ENCODE measurements at places on chromosomes 1 and 21.

- DNase-seq, result no peak
Measured at GRCh38 chr1:207429963-207430362, 24.2 kb upstream of the CR2 start.

- no peak for DNase-seq
Measured at GRCh38 chr1:114610546-114611245, 29.3 kb upstream of the BCAS2 start.

GRCh38 chr1:20883766-20884165, 96.7 kb upstream of the HP1BP3 start:
- DNase-seq, result no peak

GRCh38 chr1:214314178-214314843, 33.4 kb downstream of the SMYD2 start:
- no peak for DNase-seq

DNA sequence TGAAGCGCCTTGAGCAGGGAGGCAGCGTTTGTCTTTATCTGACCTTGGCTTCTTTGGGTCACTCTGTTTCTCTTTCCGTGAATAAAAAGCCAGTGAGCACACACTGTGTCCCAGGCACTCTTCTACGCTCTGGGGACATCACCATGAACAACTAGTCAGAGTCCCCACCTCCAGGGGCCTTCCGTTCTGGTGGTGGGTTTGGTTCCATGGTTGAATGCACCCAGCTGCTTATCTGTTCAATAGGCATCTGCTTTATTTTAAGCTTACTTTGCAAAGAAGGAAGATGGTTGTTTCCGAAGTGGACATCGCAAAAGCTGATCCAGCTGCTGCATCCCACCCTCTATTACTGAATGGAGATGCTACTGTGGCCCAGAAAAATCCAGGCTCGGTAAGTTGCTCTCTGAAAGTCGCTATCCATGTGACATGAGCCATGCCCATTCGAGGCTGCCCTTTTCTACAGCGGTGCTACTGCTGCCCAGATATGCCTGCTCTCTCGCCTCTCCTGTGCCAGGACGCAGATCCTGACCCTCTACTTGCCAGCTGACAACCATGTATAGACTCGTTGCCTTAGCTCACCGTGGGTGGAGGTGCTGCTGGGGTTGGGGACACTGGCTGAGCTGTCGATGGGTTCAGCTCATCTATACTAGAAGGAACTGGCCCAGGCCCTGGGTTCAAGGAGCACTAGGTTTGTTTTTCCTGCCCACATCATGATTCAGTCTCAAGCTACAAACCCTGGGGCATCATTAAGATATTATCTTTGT, 5.9 kb downstream of the MX1 start:
- no peak for DNase-seq

DNA sequence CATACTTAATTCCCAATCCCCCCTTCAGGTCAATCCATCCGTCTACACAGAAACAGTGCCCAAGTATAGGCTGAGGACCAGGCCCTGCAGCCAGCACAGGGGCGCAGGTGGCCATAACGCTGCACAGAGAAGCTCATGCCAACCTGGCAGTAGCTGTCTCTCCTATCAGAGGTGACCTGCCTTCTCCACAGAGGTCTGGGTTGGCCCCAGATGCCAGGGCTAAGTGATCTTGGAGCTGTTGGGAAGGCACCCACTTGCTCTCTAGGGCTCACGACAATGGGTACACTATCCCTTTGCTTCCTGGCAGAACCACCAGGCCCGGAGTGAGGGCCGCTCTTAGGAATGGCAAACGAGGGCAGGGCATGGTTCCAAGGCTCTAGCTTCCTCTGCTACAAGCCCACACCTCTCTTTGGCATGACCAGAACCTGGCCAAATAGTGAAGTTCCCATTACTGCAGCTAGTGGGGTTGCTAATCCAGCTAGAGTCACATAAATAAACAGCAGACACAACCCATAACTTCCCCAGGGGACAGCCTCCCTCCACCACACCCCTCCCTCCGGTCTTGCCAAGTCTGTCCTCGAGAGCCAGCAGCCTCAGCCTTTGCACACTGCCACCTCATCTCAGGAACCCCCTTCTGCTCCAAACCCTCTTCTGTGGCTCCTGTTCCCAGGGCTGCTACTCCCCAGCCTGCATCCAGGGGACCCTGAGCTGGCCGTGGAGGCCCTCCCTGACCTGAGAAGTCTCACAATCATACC, 113.0 kb downstream of the GLIS1 start:
- DNase-seq, result peak; percentile 26

GRCh38 chr21:31012133-31013089, 25.9 kb downstream of the KRTAP19-8 start:
- no peak for DNase-seq

DNA sequence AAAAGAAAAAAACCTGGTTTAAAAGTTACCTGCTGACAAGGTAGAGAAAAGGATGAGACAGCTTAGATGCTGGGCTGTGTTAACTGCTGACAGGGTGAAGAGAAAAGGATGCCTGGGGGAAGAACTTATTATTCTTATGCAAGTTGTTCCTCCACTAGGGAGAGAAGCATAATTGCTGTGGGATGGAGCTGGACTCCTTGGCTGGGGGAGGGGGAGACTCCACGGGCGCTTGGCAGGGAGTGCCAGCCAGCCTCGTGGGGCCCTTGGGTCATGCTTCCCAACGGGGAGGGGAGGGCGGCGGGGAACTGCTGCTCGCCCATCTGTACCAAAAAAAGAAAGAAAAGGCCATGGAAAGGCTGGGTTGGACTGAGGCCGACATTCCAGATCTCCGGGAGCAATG, 47.2 kb downstream of the SYCP1 start:
- no peak for DNase-seq

GRCh38 chr1:93395195-93395594, 49.5 kb downstream of the DR1 start:
- no peak for DNase-seq

DNA sequence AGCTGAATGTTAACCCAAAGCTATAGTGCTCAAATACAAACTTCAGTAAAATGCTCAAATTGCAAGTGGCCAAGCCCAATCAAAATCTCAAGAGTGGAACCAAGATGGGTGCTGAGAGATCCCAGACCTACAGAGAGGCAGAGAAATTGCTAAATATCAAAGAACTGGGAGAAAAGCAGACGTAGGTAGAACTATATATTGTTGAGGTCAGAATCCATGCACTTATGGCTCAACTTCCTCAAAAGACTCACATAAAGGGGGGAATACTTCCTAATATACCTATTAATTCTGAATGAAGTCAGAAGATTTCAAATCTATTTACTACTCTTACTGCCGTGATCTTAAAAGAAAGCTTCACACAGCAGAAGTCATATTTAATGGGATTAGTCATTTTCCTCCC, 65.2 kb downstream of the PUM1 start:
- DNase-seq, result no peak

DNA sequence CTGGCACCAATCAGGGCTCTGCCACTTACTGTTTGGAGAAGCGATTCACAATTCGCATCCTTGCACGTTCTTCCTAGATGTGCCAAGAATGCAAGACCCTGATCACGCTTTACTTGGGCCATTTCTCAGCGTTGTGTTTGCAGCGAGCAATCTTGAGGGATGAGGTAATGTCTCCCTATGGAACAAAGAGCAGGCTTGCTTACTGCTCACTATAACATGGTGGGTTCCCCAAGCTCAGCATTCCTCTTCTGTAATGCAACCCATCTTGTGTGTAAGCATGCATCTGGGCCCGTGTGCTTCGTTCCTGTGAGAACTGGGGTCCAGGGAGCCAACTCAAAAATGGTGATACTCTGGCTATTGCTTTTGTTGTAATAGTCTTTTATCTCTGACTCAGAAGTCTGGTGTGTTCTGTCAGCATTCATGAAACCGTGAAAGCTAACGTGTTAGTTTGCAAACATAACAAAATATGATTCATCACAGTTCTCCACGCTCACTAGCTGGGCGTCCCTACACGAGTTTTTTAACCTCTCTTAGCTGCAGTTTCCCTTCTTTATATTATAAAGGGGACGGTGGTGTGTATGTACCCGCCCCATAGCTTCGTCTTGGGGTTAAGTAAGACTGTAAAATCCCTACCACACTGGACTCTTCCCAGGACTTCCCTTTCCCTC, 33.3 kb downstream of the DNTTIP2 start:
- DNase-seq, result no peak

DNA sequence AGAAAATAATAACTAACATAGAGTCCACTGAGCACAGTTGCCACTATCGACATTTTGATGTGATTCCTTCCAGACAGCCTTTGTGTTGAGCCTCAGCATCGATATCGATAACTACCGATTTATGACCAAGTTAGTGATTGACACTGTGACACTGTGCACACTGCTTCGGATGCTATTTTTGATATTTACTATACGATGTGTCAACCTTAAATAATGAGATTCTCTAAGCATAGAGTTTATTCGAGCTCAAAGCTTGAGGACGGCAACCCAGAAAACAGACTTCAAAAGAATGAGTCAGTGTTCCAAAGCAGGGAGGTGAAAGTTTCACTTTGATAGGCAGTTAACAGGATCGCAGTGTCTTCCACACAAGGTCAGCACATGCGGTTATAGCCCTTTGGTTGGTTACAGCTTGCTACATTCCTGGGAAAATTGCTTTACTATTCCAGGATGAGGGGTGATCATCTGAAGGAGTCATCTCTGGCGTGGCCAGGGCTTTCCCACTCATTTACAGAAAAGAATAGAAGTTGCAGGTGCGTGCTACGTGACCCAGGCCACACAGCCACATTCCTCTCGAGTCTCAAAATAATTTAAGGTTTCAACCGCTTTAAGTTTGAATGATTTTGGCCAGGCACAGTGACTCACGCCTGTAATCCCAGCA, 53.6 kb upstream of the EFHD2 start:
- no peak for DNase-seq

- no peak for DNase-seq
Measured at GRCh38 chr1:34113887-34114286, 51.1 kb downstream of the CSMD2 start.

- DNase-seq, result no peak
Measured at GRCh38 chr1:78325293-78325692, 165.5 kb upstream of the PTGFR start.

- DNase-seq, result no peak
Measured at GRCh38 chr1:244010191-244010590, 40.9 kb upstream of the ZBTB18 start.

DNA sequence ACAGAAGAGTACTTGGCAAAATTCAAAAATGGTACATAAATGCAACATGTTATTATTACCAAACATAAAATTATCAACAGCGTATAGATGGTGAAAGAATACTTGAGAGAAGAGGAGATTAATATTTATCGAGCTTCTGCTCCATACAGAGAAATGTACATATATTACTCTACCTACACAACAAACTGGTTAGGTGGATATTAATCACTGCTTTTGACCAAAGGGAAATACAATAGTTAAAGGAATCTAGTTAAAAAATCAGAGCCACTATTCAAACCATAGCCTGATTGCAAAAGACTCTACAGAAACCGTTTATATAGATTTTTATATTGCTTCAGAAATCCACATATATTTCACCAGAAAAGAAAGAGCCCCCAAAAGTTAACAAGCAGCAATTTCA, 379.3 kb upstream of the PRMT6 start:
- no peak for DNase-seq

- no peak for DNase-seq
Measured at GRCh38 chr1:238783633-238784032, 602.7 kb upstream of the CHRM3 start.

DNA sequence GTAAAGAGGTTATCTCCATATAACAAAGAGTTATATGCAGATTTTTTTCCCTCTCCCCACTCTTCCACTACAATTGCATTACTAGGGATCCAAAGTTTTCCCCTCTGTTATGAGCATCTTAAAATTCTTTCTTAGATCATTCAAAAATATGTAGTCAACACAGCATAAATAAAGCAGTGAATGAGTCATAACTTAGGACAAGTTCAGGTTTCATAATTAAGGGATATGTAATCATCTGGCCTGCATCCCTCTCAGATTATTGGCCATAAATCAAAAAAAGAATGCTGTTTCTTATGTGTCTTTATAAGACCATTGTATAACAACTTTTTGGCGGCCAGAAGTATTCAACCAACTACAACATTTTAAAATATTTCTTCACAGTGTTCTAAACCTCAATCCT, 1526.1 kb downstream of the KCNT2 start:
- no peak for DNase-seq

DNA sequence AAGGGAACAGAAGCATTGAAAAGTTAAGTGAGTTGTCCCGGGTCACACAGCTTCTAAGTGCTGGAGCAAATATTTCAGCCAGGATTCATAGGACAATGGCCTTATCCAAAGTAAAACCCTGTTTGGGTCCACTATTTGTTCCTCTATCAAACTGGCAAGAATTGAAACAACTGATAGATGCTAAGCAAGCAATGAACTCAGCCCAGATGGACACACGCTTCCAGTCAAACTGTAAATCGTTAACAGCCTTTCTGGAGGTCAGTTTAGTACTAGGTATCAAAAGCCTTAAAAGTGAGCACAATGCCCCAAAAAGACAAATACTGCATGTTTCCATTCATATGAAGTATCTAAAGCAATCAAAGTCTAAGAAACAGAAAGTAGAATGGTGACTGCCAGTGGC, 779 bp upstream of the SVBP start:
- no peak for DNase-seq

DNA sequence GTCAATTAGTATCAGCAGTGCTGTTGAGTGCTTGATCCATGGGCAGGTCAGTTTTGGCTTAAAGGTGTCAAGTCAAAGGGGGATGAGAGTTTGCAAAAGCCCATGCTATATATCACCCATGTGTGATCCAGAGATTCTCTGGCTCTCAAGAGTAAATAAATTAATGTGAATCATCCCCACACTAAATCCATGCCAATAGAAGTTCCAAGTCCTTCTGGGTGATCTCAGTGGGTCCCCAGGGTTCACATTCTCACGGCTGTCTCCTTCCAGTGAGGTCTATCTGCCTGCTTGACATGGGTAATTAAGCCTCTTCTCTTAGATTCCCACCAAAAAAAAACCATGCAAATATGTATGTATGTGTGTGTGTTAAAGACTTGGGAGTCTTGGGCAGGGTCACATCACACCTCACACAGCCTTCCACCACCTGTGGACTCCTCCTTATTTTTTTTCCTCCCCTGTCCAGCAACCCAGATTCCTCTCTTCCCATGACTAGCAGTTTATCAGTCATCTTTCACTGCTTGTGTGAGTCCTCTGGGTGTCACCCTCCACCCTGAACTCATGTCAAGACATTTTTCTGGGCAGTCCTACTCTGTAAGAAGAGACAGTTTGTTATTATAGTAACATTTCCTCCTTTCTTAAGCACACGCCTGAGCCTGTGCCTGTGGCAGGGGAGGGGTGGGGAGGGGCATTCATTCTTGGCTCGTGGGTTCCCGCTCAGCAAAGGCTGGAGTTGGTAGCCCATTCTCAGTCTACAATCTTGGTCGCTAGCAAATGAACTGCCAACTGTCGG, 14.3 kb upstream of the S100A11 start:
- DNase-seq, result no peak

- no peak for DNase-seq
Measured at GRCh38 chr1:56094168-56094567, 485.2 kb downstream of the PLPP3 start.

DNA sequence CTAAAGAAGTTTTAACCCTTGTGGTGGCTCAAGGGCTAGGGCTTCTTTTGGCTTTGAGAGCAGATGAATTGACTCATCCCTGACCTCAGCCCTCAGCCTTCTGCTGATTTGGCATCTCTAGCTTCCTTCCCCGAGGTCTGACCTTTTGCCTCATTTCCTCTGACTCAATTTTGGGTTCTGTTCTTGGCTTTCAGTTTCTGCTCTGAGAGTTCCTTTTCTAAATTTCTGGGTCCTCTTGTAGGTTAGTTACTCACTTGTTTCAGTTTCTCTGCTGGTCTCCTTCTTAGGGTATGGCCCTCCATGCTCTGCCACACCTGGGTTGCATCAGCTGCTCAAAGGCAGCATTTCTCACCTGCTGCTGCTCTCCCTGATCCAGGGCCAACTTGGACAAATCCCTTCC, 19.4 kb downstream of the PDE4B start:
- no peak for DNase-seq

- DNase-seq, result no peak
Measured at GRCh38 chr1:230232371-230232771, 165.3 kb downstream of the GALNT2 start.

Measured in ecto neural progenitor cell (in vitro differentiated cells).